Colonic mucosa (tissue), 4 donors: ENCODE measurements at places on chromosomes 11 and 22. TPM values are rescaled to one million over a fixed set of nuclear protein-coding genes. Genes with fewer than 3 reads are reported as not detected.

Gene MPPED2
- total RNA-seq, result 0.57 TPM

Gene C22orf23
- total RNA-seq, result not detected

Gene IGSF9B
- total RNA-seq, result 6.0 TPM

Gene GAL3ST3
- not detected for total RNA-seq

Gene VSIG10L2
- not detected for total RNA-seq

Gene ANO1
- total RNA-seq, result 8.3 TPM

Gene NXPE4
- total RNA-seq, result 178 TPM

Gene CRACR2B
- total RNA-seq, result 108 TPM

Gene P2RX3
- not detected for total RNA-seq

Gene ISX
- total RNA-seq, result 36.4 TPM

Gene KBTBD3
- total RNA-seq, result 6.7 TPM

Gene CYP2D6
- 2.9 TPM for total RNA-seq

DNA sequence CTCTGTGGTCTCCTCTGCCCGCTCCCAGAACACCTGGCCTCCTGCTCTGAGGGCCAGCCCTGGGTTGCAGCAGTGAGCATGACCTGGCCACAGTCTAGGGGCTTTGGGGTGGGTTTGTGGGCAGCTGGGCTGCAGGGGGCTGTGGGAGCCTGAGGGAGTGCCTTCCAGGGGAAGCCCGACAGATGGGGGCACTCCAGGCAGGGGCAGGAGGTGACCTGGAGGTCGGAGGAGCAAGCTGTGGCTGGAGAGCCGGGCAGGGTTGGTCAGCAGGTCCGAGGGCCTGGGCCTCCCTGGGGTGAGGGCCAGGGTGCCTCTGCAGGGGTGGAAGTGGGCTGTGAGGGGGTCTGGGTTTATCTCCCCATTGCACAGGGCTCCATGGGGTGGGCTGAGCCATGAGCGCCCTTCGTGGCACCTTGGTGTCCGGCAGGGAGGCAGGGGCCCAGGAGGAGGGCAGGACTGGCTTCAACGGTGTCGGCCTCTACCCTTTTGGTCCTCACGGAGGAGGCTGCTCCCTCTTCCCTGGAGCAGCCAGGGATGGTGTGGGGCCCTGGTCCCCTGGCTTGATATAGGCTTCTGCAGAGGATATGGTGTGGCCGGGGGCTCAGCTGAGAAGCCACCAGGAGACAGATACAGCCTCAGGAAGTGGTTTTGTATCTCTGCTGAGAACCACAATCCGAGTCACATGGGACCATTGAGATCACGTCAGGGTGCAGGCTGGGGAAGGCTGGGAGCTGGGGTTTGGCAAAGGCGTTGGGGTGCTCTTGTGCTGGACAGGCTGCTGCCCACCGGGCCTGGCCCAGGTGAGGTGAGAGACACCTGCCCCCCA lies 22.3 kb downstream of the KCNQ1 start:
- H3K27me3 ChIP-seq, result no peaks in the 10 kb centered on the region
- H3K27ac ChIP-seq, result no peak overlapping the region
- H3K4me1 ChIP-seq, result peaks cover 10% of the 10 kb centered on the region
- no peaks in the 10 kb centered on the region for H3K36me3 ChIP-seq

- no peaks in the 10 kb centered on the region for H3K36me3 ChIP-seq
- H3K4me3 ChIP-seq, result no peak overlapping the region
- no peak overlapping the region for H3K27ac ChIP-seq
- no peak for DNase-seq
These were observed 21.5 kb upstream of the RAG2 start for GRCh38 chr11:36619502-36619901.

DNA sequence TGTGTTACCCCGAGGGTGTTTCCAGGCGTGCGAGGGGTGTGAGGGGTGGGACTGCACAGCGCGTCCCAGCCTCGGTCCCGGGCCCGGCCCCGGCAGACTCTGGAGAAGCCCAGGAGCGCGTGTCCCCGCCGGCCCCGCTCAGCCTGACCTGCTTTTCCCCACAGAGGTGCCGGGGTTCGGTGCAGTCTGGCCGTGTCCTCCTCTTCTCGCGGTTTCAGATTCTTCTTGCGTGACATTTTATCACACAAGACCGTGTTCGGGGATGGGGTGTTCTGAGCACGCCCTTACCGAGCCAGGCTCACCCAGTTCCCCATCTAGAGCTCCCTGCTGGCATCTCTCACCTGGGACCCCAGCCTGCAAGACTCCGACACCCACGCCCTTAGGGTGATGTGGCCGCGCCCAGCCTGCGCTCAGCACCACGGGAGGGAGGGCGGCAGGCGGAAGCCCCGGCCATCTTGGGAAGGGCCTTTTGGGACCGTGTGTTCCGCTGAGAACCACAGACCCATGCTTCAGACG lies 775.6 kb downstream of the BRD1 start:
- H3K27me3 ChIP-seq, result no peaks in the 10 kb centered on the region
- H3K27ac ChIP-seq, result no peak overlapping the region
- peak; percentile 25 for DNase-seq
- peak overlapping the region; percentile 27 for H3K4me3 ChIP-seq
- no peaks in the 10 kb centered on the region for H3K36me3 ChIP-seq

DNA sequence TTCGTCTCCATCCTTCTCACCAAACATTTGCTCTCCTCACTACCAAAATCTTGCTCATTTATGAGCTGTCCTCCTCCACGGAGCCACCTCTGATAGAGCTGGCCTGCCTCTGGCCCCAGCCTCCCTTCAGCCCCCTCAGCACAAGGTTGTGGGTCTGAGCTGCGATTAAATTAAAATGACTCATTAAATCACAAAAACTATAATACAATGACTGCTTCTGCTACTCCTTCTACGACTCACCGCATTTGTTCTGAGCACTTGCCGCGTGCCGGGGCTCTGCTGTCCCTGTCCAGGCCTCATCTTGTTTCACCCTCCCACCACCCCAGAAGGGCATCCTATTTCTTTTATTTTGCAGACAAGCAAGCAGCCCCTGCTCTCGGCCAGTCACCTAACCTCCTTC lies 49.2 kb upstream of the TIMP3 start:
- DNase-seq, result no peak
- H3K4me1 ChIP-seq, result no peaks in the 10 kb centered on the region
- H3K27ac ChIP-seq, result no peak overlapping the region
- no peak overlapping the region for H3K4me3 ChIP-seq

GRCh38 chr11:92384358-92384757 lies 159.7 kb downstream of the FAT3 start:
- no peak overlapping the region for H3K4me3 ChIP-seq
- no peak overlapping the region for H3K27ac ChIP-seq
- no peaks in the 10 kb centered on the region for H3K27me3 ChIP-seq
- DNase-seq, result no peak
- no peaks in the 10 kb centered on the region for H3K4me1 ChIP-seq

GRCh38 chr22:47161631-47162030 lies 399.2 kb downstream of the TBC1D22A start:
- no peaks in the 10 kb centered on the region for H3K27me3 ChIP-seq
- H3K36me3 ChIP-seq, result no peaks in the 10 kb centered on the region
- no peak for DNase-seq
- no peaks in the 10 kb centered on the region for H3K4me1 ChIP-seq
- no peak overlapping the region for H3K27ac ChIP-seq

- H3K27me3 ChIP-seq, result no peaks in the 10 kb centered on the region
- H3K4me1 ChIP-seq, result no peaks in the 10 kb centered on the region
- DNase-seq, result no peak
- H3K4me3 ChIP-seq, result no peak overlapping the region
- no peaks in the 10 kb centered on the region for H3K36me3 ChIP-seq
These were observed 175.2 kb downstream of the WNT11 start for GRCh38 chr11:76030968-76031590.

- no peaks in the 10 kb centered on the region for H3K27me3 ChIP-seq
- peak overlapping the region; percentile 33 for H3K27ac ChIP-seq
- H3K36me3 ChIP-seq, result no peaks in the 10 kb centered on the region
- DNase-seq, result no peak
- H3K4me3 ChIP-seq, result no peak overlapping the region
- peaks cover 36% of the 10 kb centered on the region for H3K4me1 ChIP-seq
These were observed 16.5 kb downstream of the ARRB1 start for GRCh38 chr11:75334976-75335375.

- DNase-seq, result no peak
- no peak overlapping the region for H3K27ac ChIP-seq
- no peaks in the 10 kb centered on the region for H3K36me3 ChIP-seq
- no peaks in the 10 kb centered on the region for H3K27me3 ChIP-seq
- H3K4me1 ChIP-seq, result no peaks in the 10 kb centered on the region
- no peak overlapping the region for H3K4me3 ChIP-seq
These were observed 42.7 kb upstream of the NRIP3 start for GRCh38 chr11:9046481-9046880.

DNA sequence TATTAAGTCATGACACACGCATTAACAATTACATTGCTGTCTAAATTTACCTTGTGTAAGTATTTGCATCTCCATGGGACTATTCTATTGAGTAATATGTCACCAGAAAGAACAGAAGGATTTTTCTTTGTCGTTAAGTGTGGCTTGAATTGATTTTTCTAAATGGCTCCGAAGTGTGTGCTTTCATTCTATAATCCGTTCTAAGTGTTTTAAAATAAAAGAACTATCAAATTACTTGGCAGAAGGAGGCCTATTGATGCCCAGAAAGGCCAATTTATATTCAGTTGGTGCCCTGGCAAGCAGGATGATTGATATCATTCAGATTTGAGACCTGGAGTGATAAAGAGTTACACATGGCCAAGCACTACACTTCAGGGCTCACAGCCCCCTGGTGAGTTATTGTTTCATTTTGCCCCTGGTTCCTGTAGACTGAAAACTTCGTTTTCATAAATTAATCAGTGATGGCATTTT lies 538.9 kb upstream of the ANO5 start:
- no peaks in the 10 kb centered on the region for H3K36me3 ChIP-seq
- DNase-seq, result no peak
- no peak overlapping the region for H3K27ac ChIP-seq
- H3K4me3 ChIP-seq, result no peak overlapping the region
- H3K4me1 ChIP-seq, result no peaks in the 10 kb centered on the region

- DNase-seq, result no peak
- no peak overlapping the region for H3K27ac ChIP-seq
- peaks cover 24% of the 10 kb centered on the region for H3K27me3 ChIP-seq
These were observed 4.1 kb upstream of the ELFN2 start for GRCh38 chr22:37431366-37431765.
